ENCODE measurements at places on chromosomes 6 and 20.
A peak's percentile ranks its signal among the peaks of the same experiment; 100 is the strongest.

GRCh38 chr20:3821996-3822395 is 1.6 kb downstream of the AP5S1 start:
- no peak for DNase-seq

GRCh38 chr6:118656847-118657451 is 5.6 kb upstream of the CEP85L start:
- DNase-seq = no peak

GRCh38 chr6:31901415-31901952 is 402 bp downstream of the ZBTB12 start:
- DNase-seq = peak; percentile 49

DNA sequence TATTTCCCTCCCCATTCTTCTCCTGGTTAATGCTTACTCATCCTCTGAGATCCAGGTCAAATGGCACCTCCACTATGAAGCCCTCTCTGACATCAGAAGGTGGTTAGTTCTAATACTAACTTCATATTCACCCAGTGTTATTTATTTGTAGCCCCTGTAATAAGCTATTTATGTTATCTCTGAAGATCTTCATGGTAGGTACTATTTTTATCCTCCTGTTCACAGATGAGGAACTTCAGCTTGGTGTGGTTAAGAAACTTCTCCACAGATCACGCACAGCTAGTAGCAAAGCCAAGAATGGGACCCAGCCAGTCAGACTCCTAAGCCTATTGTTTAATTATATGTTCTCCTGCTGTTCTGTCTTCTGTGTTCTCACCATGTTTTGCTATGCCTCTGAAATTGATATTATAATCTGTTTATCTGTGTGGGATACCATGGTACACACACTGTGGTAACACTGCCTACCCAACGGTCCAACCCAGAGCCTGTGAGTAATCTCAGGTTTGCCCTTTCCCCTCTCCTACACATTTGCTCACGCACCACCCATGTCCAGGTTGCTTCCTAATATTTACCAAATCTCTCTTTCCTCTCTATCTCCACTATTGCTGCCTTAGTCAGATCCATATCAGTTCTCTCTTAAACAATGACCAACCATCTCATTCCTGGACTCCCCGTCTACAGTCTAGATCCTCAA is 98.4 kb downstream of the IPCEF1 start:
- no peak for DNase-seq

DNA sequence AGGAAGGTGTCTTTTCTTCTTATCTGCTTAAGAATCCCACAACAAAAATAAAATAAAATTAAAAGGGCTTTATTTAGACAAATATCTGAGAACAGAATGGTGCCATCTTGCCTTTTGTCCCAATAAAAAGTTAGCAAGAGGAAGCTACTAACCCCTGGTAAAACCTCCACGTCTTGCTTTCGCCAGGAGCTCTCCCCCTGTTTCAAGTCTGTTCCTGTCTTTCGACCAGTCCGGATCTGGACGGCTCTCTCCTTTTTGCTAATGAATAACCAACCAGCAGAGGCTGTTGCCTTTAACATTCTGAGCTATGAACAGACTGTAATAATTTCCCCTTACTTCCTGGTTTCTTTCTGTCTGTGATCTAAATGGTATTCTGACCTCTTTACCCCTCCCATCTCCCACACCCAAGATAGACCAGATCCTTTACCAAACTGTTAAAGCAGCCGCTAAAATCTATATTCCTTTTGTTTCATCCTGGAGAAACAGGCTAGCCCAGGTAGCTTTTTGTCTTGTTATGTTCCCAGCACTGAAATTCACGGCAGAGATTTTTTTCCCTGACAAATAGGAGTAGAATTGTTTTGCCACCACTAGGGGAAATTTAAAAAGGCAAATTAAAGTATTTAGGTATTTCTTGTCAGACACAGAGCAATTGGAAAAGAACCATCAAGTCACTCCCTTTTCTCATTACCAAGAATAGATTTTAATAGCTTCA is at the start of gene FRK:
TSS of gene FRK (minus strand) at position 320 of the 712 bp plus-strand sequence. CDS start 580 bp downstream, outside the sequence.
- peak; percentile 3 for DNase-seq

GRCh38 chr6:144493035-144493910 is 208.1 kb downstream of the UTRN start:
- peak; percentile 13 for DNase-seq

DNA sequence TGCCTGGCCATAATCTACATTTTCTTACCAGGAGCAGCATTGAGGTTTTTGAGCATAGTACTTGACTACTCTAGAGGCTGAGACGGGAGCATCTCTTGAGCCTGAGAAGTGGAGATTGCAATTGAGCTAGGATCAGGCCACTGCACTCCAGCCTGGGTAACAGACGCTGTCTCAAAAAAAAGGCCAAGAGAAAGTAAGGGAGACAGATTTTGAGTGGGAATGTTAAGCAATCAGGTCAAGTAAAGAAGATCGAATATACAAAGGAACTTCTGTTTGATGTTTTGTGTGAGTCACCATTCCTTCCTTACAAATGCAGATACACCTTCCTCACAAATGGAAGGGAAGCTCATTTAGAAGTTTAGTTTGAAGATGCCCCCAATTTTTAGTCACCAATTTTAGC is 4.4 kb downstream of the PNRC1 start:
- DNase-seq = no peak

GRCh38 chr20:5767493-5768098 is 17.4 kb downstream of the SHLD1 start:
- DNase-seq = no peak

GRCh38 chr6:154535147-154535546 is 24.7 kb upstream of the CNKSR3 start:
- DNase-seq = no peak

GRCh38 chr6:6811128-6812009 is 222.8 kb downstream of the LY86 start:
- DNase-seq = peak; percentile 75

DNA sequence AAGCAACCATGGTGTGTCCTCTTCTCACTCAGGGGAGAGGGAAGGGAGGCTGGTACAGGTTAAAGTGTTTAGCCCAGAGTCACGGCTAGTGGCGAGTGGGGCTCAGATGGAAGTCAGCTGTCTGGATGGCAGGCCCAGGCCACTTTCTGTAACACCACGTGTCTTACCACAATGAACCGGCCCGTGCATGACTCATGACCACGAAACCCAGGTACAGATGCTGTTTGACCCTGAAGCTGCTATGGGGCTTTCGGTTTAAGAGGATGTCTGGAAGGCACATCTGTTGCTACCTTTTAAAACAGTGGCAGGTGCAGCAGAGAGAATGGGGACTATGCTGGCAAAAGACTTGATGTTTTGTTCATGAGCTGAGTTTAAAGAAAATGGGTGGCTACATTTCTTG is 36.5 kb upstream of the MPC1 start:
- no peak for DNase-seq

DNA sequence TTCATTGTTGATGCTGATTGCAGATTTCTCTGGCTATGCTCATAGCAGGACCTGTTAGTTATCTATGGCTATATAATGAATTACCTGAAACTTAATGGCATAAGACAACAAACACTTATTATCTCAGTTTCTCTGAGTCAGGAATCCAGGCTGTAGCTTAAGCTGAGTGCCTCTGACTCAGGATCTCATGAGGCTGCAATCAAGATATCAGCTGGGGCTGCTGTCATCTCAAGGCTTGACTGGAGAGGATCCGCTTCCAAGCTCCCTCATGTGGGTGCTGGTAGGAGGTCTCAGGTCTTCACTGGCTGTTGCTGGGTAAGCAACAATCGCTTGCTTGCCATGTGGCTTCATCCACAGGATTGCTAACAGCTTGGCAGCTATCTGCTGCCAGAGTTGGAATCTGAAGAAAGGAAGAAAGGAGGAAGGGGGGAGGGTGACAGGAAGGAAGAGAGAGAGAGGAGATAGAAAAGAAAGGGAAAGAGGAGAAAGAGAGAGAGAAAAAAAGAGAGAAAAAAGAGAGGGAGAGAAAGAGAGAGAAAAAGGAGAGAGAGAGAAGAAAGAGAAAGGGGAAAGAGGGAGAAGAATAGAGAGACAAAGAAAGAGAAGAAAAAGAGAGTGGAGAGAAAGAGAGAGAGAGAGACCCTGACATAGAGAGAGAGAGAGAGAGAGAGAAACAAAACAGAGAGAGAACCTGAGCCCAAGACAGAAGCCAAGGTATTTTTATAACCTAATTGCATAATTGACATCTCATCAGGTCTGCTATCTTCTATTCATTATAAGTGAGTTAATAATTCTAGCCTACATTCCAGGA is 579.0 kb upstream of the BTBD3 start:
- DNase-seq = no peak

DNA sequence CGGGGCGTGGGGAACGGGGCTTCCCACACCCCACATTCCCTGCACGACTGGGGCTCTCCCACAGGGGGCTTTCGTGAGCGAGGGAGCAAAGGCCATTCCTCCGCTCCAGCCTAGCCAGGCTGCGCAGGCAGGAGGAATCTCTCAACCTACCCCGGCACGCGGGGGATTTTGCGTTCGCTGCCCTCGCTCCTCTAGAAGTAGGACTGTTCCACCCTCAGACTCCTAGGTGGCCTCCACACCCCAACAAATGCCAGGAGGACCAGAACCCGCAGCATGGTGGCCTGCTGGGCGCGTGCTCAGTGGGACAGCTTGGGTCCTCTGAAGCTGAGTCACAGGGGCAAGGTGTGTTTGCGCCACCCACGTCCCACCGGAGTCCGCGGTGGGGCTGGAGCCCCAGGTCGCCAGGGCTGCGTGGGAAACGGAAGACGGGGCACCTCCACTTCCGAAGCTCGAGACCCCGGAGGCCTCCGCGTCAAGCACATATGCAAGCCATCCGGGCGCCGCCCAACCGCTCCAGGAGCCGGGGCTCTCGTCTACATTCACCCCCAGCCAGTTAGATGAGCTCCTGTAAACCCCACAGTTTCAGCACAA is 1938.5 kb upstream of the DEFB115 start:
- no peak for DNase-seq

- DNase-seq = peak; percentile 39
These were observed 12.8 kb upstream of the ELOVL5 start for GRCh38 chr6:53361549-53362031.

GRCh38 chr6:140601021-140601808 is 1226.8 kb upstream of the CITED2 start:
- DNase-seq = peak; percentile 51

DNA sequence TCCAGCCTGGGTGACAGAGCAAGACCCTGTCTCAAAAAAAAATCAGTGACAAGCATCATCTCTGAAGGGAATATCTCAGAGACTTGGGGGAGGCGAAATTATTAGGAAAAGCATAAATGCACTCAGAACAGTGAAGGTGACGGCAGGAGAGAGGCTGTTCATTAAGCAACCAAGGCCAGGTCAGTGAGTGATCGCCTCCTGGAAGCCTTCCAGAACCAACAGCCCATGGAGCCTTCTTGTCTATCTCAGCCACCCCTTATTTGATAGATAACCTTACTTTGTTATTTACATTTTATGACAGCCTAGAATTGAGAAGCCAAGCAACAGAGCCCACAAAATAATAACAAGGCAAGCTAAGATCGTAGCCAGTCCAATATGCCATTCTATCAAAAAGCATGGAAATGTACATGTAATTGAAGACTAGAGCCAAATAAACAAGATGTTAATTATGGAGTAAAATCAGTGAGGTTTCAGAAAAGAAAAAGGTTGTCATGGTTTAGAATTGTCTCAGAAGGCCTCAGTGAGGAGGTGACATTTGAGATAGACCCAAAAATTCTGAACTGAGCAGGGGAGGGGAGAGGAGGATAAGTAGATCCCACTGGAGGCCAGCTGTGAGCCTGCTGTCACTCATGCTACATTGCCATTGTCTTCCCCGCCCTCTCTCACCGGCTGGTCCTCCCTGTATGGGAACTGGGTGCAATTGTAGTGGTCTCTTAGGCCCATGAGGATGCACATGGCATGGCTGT is 17.8 kb downstream of the BNIP5 start:
- DNase-seq = no peak

DNA sequence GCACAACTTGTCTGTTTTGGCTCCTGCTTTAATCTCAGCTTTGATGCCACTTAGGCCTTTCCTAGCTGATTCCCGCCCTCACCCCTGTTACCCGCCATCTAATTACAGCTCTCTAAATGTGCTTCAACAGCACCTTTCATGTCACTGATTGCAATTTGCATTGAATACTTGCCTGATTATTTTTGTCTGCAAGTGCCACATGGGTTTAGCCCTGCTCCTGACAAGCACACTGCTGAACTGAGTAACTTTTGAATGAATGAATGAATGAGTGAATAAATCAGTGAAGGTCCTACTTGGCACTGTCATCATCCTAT is 591 bp upstream of the DCBLD1 start:
- no peak for DNase-seq

- no peak for DNase-seq
These were observed 1.7 kb upstream of the TREM1 start for GRCh38 chr6:41288030-41288753.

DNA sequence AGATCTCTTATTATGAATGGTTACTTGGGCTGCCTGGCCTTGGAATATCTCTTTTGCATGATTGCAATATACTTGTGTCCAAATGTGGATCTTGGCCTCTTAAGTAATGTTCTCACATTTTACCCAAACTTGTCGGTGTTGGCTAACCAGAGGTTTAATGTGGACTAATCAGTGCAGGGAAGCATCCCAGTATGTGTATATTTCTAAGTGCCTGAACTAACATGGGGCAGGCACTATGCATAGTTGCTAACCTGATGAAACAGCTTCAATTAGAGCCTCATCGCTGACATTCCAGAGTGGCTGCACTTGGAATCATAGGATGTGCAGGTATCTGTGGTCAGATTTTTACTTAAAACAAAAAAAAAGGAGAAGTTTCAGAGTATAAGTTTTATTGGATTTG is 160.0 kb downstream of the PDE7B start:
- peak; percentile 68 for DNase-seq

DNA sequence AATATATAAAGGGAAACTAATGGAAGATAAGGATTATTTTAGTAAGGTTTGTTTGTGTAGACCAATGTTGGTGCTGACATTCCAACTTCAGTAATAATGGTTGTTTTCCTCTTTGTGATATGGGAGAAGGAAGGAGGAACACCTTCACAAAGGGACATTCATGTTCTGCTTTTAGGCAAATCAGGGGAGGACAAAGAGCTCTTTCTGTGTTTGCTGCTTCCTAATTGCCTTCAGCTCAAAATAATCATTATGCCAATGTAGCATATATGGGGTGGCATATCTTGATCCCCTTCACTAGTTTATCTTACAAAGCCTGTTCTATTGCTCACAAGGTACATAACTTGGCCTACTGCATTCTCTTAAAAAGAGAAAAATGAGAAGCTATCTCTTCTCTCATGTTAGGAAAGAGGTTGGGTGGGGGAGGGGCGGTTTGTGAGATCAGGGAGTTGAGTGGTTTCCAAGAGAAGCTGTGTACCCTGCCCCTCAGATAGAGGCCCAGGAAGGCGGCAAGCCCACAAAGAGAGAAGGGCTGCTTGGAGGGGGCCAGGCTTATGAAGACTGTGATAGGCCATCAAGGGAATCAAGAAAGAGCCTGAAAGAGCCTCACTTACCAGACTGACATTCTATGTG is 4.7 kb upstream of the ADGRG6 start:
- no peak for DNase-seq

DNA sequence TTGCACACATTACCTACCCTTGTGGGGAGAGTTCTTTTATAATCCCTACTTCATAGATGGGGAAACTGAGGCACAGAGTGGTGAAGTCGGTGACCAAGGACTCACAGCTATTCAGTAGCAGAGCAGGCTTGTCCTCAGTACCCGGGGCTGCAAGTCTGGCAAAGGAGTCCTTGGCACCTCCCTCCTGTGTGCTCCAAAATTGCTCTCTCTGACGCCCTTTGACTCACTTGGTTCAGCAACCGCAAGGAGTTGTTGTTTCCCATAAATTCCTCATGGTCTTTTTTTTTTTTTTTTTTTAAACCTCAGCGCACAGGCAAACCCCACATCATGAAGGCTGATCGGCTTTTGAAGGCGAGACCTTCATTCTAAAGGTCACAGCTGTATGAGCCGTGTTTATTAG is 143.2 kb downstream of the CEBPB start:
- DNase-seq = peak; percentile 92
